ENCODE measurements at places on chromosomes 5 and 9.

GRCh38 chr5:149406203-149406978, 27.3 kb upstream of the IL17B start:
- DNase-seq = no peak

GRCh38 chr9:96448546-96449170, 1.3 kb upstream of the HABP4 start:
- DNase-seq = no peak

GRCh38 chr9:110125763-110126351, 82.1 kb downstream of the C9orf152 start:
- no peak for DNase-seq

- no peak for DNase-seq
These were observed 113.8 kb downstream of the TMC1 start for GRCh38 chr9:72635197-72635596.

- DNase-seq = no peak
These were observed 255.1 kb downstream of the MAT2B start for GRCh38 chr5:163760498-163760897.

DNA sequence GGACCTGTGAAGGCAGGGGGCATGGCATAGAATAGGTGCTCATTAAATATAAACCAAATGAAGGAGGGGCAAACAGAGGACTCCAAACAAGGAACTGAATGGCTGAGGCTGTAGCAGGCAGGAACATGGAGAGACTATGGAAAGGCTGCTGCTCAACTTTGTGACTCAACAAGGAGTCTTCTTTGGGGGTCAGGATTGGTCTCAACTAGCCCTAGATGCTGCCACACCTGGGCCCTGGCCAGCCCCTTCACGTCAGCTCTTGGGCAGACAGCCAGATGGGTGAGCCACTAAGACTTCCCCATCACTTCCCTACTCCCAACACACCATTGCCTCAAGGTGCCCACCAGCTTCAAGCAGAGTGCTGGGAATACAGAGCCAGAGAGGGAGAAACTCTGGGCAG, 11.0 kb downstream of the RPP25L start:
- DNase-seq = no peak

DNA sequence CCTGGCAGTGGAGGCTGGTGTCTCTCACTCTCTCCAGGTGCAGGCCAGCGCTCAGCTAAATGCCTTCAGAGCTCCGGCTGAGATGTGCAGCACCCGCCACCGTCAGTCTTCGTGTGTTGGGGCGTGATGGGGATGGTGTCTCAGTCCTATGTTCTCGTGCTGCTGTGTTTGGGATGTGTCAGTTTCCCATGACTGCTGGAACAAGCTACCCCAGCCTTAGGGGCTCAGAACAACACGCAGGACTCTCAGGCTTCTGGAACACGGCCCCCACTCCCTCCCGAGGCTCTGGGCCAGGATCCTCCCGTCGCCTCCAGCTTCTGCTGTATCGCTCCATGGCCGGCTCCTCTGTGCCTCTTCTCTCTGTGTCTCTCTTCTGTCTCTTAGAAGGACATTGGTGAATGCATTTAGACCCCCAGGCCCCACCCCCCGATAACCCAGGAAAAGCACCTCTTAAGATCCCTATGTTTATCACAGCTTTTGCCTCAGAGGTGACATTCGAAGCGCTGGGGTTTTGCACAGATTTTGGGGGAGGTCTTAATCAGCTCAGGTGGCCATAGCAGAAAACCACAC, 9.6 kb upstream of the CEP72 start:
- no peak for DNase-seq

DNA sequence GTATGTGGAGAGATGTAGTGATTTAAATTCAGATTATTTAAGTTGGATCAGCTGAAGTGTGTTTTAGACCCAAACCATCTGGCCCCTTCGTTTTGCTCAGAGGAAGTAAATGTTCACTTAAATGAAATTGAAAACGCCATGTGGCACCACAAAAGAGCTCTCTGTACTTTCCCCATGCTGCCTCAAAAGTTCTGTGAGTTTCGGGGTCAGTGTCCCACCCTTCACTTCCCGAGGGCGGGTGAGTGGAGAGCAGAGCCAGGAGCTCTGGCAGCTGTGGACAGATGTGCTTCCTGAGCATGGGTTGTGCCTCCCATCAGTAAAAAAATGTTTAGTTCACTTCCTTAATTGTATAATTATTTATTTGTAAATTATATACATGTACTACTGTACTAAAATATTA, 48.4 kb downstream of the PSD2 start:
- no peak for DNase-seq

GRCh38 chr5:126868338-126869004, 91.5 kb downstream of the LMNB1 start:
- DNase-seq = no peak

DNA sequence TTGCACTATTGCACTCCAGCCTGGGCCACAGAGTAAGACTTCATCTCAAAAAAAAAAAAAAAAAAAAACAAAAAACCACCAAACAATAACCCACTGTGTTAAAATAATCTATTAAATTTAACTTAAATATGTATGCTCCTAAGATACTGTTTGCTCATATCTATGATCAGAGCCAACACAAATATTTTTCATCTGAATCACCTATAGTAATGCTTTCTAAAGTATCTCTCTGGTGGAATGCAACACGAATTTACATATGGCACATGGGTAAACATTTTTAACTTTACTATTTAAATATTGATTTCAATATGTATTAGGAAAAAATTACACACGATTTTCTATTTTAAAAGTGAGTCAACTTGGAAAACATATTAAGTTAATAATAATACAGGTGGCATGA, 196.4 kb downstream of the RFX3 start:
- DNase-seq = no peak

DNA sequence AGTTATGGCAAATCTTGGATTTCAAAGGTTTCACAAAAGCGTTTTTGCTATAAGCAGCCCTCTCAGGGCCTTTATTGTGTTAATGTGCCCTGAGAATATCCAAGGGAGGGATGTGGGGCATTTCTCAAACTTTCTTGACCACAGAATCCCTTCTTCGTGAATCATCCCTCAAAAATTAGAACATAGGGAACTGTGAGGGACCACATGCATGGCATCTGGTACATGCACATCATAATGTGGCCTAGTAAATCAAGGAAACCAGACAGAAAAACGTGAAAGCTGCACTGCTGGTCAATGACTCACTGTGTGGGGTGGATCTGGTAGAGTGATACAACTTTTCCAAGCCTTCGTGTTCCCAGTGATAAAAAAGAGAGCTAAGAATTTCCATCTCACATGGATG, 22.4 kb downstream of the DDX31 start:
- DNase-seq = no peak

GRCh38 chr9:98410185-98410697, 154.8 kb upstream of the TBC1D2 start:
- DNase-seq = no peak

DNA sequence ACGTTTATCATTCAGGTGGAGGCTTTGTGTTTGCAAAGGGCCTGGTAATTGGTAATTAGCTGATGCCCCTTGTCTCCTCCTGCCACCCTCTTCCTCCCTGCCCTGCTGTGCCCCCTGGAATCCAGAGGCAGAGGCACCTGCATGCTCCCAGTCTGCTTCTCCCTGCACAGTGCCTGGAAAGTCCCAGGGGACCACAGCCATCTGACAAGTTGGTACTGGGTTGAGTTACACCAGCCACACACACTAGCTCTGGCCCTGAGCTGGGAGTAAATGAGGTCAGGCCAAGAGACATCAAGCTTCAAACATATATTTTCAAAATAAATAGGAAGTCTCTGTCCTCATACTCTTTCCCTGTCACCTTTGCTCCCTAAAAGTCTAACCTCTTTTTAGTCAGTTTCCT, 56.3 kb downstream of the INSYN2B start:
- DNase-seq = no peak
